Fibroblast of skin of left quadriceps (primary cell): ENCODE measurements at places on chromosomes 7 and 10.

DNA sequence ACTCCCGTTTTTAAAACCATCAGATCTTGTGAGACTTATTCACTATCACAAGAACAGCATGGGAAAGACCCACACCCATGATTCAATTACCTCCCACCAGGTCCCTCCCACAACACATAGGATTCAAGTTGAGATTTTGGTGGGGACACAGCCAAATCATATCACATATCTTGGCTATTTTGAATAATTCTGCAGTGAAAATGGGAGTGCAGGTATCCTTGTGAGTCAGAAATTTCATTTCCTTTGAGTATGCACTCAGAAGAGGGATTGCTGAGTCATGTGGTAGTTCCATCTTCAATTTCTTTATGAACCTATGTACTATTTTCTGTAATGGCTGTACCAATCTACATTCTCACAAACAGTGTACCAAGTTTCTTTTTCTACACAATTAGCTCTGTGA lies 125.8 kb downstream of the ANKRD7 start:
- DNase-seq = no peak

GRCh38 chr7:3909128-3909527 lies 608.1 kb downstream of the SDK1 start:
- no peak for DNase-seq

GRCh38 chr10:93760490-93760889 lies 2.8 kb downstream of the LGI1 start:
- no peak for DNase-seq

- no peak for DNase-seq
Measured at GRCh38 chr10:114304571-114305421, 65.7 kb downstream of the VWA2 start.

- DNase-seq = no peak
Measured at GRCh38 chr7:31028417-31028992, 23.6 kb upstream of the ADCYAP1R1 start.

DNA sequence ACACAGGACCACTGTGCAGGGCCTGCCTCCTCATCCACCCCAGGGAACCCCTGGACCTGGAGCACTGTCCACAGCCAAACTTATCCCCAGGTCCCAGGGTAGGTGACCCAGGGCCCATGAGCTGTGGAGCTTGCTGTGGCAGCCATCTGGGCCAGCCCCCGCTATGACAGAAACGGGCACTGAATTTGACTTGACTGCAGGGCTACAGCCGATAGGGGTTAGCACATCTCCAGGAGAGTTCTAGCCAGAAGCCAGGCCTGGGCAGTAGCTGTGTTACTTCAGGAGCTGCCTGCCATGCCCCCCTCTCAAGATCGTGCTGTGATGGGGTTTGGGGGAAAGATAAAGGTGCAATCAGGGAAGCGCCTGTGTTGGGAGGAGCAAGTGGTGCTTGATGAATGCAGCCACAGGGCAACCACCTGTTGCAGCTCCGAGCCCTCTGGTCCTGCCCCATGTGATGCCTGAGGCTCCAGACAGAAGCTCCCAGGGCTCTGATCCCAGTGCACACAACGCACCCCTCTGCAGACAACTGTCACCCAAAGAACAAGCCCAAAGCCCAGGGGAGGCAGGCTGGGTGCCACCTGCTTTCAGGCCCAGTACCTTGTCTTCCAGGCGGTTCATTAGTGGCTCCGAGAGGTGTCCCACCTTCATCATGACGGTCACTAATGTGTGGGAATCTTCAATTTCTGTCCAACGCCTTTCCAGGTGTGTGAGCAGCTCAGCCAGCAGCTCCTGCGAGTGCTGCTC lies 6.5 kb downstream of the TBRG4 start:
- no peak for DNase-seq

- DNase-seq = no peak
Measured at GRCh38 chr7:156604311-156604710, 36.3 kb upstream of the RNF32 start.

GRCh38 chr10:89007129-89007893 lies 16.7 kb downstream of the FAS start:
- DNase-seq = no peak

GRCh38 chr7:152180587-152180986 lies 155.1 kb downstream of the GALNT11 start:
- no peak for DNase-seq

DNA sequence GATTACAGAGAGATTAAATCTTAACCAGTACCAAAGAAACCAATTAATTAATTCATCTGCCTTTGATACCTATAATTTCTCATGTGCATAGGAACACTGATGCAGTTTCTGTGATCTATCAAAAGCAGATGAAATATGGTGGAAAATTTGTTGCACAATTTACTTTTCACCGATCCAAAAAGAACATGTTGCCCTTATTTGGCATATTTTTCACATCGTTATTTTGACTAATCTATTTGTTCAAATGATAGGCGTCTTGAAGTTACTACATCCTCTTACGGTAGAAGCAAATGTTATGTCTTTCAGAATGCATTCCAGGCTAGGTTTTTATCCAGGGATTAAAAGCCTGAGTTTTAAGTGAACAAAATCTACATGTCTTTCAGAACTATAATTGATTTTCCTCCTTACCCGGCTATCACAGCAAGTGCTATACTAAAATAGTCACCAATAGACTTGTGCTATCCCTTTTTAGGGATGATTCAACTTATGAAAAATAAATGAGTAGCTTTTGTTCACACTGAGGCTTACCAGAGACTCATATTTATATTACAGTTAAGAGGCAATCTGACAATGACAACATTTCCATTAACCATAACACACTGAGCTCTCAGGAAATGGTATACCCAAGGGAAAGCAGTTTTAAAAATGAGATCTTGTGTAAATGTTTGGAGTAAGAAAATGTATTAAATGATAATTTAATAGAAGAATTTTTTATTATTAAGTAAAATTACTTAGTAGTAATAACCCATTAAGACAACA lies 16.8 kb upstream of the TES start:
- no peak for DNase-seq

DNA sequence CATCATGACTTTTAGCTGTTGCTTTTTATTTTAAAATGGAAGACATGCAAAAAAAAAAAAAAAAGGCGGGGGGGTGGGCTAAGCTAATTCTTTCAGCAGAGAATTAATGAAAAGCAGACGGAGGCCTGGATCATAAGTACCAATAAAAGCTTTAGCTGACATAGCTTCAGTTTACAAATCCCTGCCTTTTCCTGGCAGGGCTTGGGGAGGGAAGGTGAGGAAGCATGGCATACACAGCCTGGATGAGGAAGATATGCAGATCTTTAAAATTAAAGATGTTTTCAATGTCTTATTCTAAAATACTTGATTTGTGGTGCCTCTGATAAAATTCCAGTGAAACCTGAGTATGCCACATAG lies 57.0 kb downstream of the ICA1 start:
- DNase-seq = peak; percentile 10

- DNase-seq = no peak
Measured at GRCh38 chr7:159227433-159227832, 82.8 kb upstream of the VIPR2 start.

DNA sequence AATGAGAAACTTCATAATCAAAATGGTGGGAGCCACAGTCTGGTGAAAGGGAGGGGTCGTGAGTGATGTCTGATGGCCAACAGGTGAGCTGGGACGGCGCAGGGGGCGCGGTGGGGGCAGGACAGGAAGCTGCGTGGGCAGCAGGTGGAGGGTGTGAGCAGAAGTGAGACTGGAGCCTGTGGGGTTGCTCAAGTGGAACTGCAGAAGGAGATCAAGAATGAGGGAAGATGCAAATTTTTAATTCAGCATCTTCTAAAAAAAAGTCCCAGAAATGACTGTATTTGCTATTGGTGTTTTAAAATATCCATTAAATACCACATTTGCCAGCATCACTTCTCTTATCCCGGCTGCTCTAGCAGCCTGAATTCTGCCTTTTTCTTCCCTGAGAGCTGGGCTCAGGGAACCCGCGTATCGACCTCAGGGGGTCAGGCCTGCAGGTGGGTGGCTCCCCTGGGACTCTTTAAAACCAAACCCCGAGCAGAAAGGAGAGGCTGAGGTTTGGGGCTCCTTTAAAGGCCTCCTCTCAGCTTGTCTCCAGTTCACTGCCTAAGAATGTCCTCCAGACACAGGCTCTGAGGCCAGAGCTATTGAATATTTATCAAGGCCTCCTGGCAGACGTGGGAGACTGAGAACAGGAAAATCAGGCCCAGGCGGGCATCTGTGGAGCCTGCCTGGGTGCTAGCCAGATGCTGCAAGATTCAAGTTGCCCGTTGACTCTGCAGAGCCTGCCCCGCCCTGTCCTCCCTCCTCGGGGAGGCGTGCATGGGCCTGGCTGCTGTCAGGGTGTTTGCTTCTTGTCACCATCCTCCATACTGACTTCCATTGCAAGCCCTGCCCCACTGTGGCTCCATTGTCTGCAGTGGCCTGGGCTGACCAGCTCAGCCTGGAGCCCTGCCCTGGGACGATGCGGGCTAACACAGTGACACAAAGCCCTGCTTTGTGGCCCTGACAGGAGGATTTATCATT lies 53.9 kb downstream of the SYPL1 start:
- no peak for DNase-seq

DNA sequence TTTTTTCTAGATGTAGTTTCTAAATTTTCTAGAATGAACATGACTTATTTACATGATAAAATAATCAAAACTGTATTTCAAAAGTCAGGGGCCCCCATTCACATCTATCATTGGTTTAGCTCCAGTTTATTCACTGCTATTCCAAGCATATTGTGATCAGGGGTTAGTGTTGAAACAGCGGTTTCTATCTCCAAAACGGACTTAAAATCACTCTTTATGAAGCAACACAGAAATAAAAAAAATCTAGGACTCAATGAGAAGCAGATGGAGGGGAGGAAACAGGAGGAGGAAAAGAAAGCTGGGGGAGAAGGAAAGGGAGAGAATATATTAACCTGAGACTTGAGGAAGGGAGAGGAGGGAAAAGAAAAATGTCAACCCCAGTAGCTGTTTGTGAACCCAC lies 14.8 kb upstream of the CH25H start:
- DNase-seq = no peak

- no peak for DNase-seq
Measured at GRCh38 chr10:53076948-53077347, 304.4 kb upstream of the MBL2 start.

- DNase-seq = no peak
Measured at GRCh38 chr7:101436857-101437576, 74.3 kb downstream of the COL26A1 start.

GRCh38 chr7:112946350-112946749 lies 140.3 kb downstream of the GPR85 start:
- no peak for DNase-seq

DNA sequence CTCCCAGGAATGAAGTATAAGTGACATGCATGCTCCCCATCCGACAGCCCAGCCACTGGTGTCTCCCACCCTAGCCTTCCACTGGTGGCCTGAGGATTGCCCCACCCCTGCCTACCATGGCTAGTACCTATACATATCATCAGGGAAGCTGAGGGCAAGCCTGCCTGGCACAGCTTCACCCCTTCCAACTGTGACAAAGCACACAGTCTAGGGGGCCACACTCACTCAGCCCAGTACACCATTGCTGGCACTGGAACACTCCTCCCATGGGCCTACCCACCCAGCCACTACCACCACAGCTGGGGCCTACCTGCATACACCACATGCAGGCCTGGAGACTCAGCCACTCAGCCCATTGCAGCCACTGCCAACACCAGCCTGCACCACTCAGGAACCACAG lies 393.1 kb upstream of the STEAP1 start:
- DNase-seq = no peak

DNA sequence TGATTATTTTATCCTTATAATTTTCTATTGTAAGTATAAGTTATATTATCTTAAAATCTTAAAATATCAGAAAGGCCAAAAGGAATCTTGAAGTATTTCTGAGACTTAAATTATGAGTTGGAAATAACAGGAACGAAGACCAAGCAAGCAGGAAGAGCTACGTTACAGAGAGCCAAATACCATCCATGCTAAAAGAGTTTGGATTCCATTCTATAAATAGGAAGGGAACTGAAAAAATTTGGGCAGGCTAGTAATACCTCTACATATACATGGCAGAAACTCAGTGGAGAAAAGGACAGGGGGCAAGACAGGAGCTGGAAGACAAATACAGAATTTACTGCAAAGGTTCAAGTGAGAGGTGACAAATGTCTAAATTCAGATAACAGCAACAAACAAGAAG lies 16.7 kb downstream of the ITGB1 start:
- no peak for DNase-seq

DNA sequence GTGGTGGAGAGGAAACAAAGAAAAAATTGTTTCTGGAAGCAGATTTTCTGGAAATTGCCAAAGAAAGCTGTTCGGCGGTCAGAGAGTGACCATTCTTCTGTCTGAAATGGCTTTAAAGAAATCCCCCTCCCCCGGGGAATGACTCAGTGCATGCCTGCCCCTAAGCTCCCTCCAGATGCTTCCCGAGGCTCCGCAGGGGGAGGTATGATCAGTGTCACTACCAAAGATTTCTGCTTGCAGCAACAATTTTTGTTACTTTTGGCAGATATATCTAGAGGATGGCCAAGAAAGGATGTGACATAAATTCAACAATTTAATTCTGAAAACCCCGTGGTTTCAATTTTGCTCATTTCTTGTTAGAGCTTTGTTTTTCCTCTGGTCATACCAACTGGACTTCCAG lies 163.9 kb downstream of the JCAD start:
- peak; percentile 53 for DNase-seq
